ENCODE measurements at places on chromosomes 2 and 18.

DNA sequence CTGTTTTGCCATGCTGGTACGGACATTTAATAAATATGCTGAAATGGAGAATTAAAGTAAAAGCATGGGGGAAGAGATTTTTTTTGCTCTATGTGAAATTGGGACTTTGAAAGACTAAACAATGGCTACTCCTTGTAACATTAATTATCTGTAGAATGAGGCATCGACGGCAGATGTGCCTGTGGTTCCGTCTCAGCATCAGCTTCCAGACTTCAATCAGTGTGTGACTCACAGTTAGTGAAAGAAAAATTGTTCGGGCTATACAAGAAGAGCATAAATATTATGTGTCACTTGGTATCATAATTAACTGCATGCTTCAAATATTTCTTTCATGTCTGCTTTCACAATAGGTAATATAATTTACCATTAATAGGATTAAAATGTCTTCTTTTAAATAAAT is 117.0 kb upstream of the SMIM21 start:
- DNase-seq: no peak

- DNase-seq: no peak
Measured at GRCh38 chr18:48080546-48080945, 150.1 kb upstream of the SMAD2 start.

DNA sequence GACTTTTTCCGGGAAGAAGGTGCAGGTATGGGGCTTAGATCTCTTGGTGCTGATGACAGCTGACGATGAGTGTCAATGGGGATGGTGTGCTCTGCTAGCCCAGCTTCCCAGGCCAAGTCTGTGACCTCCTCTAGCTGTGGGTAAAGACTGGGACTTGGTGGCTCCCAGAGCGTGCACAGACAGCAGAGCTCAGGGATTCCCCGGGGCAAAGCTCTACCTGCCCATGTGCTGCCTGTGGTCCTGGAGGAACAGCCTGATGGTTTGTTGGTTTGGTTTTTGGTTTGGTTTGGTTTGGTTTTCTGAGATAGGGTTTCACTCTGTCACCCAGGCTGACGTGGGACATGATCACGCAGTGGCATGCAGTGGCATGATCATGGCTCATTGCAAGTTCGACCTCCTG is 19.2 kb downstream of the ATP6V1B1 start:
- DNase-seq: no peak

DNA sequence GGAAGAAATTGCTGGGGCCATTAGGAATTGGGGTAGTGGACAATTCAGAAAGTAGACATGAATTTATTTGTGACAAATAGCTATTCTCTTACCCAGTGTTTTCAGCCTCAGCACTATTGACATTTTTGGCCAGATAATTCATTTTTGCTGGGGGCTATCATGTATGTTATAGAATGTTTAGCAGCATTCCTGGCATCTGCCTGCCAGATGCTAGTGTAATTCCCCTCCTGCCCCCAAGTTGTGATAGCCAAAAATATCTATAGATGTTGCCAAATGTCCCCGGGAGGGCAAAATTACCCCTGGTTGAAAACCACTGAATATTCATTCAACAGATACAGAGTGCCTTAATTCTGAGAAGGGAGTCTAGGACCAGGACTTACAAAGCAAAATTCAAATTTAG is 183.6 kb downstream of the BABAM2 start:
- no peak for DNase-seq

DNA sequence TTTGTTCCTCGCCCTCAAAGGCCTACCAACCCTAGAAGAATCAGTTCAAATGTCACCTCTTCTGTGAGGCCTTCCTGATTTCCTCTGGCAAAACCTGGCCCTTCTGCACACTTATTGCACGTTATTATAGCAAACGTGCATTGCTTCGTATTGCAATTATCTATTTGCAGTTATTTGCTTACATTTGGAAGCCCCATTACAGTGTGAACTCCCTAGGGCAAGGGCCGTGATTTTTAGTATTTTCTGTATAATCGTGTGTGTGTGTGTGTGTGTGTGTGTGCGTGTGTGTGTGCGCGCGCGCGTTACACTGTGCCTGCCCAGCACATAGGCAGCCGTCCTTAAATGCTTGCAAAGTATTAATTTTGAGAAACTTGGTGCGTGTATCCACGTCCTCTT is 460 bp upstream of the SEMA4F start:
- no peak for DNase-seq

- no peak for DNase-seq
Measured at GRCh38 chr2:1047485-1047884, 96.8 kb downstream of the SNTG2 start.

GRCh38 chr2:206160125-206160806 is 571 bp downstream of the EEF1B2 start:
- DNase-seq: no peak

DNA sequence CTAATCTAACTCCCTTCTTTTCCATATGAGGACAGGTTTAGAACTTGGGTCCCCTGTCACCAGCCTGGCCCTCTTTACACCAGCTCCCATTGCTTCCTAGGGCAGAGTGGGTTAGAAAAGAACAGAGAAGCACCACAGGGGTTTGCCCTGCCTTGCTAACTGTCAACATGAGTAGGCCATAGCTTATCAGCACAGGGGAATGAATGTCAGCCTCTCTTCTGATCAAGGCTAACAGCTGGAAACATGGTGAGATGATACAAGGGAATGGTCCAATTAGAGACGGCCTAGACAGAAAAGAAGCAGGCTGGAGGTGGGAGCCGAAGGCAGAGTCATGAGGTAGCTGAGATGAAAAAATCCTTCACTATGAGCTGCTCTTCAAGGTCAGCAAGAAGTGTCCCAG is 189.4 kb upstream of the ACAA2 start:
- no peak for DNase-seq

GRCh38 chr2:205405194-205405593 is 277.1 kb upstream of the NRP2 start:
- no peak for DNase-seq

DNA sequence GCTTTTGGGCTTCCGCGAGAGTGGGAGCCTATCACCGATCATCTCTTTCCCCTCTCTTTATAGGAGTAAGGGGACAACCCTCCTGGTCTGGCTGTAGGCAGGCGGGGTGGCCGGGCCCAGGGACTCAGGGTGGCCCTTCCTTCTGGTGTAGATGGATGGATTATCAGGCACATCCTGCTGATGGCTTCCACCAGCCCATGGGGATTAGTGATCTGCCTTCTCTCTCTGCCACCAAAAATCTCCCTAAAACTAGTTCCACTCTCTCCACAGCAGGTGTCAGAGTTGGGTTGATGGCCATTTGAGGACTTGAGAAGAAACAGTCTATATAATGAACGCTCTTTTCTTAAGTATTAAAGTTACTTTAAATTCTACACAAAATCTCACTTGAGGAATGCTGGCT is 37.4 kb downstream of the NCK2 start:
- peak; percentile 12 for DNase-seq

DNA sequence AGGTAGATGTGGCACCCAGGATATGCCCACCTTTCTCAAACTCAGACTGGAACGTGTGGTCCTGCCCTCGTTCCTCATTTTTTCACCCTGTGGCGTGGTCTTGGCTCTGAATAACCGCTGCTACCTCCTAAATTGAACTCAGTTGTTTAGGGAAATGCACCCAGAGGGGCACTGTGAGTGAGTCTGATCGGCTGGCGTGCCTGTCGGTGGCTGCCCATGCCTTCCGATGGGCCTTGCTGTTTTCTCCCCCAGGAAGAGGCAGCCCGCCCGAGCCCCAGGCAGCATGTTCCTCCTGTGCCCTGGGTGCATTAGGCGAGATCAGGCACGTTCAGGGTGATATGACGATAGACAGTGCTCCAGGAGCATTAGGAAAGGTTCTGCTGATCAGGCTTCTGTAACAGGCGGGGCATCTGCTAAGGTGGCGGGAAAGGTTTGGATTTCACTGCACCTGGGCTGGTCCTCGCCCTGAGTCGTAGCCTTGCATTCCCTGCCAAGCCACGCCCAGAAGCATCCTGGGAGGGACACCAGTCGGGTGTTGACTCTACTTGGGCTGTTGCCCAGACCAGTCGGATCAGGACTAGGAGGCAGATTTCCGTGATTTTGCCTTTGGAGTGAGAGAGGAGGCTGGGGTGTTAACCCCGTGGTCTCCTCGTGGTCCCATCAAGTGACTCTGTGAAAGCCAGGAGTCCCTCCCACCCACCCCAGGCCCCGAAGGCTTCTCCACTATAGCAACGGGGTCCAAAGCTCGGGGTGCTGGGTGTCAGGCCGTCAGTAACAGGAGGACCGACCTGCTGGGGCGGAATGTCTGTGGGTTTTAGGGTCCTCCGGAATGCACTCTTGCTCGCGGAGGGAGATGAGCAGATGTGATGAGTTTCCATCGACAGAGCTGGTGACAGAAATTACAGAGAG is 75.1 kb downstream of the SH3BP4 start:
- DNase-seq: peak; percentile 97

GRCh38 chr2:27262379-27263286 is at the start of gene SLC30A3:
Gene SLC30A3, minus strand, starts transcription at chr2:27263047. Its CDS starts 141 bp downstream, at chr2:27262906.
- DNase-seq: no peak

DNA sequence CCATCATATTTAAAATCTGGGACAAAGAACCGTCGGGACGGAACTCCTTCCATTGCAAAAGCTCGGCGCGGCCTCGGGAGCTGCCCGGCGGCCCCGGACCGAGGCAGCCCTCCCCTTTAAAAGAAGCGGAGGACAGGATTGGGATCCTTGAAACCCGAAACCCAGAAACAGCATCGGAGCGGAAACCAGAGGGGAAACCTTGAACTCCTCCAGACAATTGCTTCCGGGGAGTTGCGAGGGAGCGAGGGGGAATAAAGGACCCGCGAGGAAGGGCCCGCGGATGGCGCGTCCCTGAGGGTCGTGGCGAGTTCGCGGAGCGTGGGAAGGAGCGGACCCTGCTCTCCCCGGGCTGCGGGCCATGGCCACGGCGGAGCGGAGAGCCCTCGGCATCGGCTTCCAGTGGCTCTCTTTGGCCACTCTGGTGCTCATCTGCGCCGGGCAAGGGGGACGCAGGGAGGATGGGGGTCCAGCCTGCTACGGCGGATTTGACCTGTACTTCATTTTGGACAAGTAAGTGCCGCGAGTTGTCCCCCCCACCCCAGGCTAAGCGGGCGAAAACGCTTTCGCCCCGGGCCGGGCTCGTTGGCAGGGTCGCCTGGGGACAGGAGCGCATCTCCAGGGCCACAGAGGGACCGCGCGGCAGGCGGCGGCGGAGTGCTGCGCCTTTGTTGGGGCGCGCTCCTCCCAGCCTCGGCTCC is at the start of gene ANTXR1:
Gene ANTXR1, plus strand, starts transcription at position 38 of the 698 bp plus-strand sequence. Its CDS starts 321 bp downstream, at position 359.
- no peak for DNase-seq

DNA sequence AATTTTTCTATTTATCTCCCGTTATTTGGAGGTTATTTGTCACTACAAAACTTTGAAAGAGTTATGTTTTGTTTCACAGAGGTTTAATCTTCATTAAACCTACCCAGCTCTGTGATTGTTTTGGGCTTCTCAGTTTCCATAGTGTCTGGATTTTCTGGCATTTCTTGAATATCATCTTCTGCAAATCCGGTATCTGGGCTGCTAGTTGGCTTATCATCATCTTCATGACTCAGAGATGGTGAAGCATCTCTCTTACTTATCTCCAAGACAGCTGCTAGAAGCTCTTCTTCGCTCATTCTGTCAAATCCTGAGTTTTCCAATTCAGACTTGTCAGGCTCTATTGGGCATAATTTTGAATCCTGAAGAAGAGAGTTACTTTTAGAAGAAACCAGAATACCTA is 55.6 kb downstream of the VIL1 start:
- DNase-seq: no peak

DNA sequence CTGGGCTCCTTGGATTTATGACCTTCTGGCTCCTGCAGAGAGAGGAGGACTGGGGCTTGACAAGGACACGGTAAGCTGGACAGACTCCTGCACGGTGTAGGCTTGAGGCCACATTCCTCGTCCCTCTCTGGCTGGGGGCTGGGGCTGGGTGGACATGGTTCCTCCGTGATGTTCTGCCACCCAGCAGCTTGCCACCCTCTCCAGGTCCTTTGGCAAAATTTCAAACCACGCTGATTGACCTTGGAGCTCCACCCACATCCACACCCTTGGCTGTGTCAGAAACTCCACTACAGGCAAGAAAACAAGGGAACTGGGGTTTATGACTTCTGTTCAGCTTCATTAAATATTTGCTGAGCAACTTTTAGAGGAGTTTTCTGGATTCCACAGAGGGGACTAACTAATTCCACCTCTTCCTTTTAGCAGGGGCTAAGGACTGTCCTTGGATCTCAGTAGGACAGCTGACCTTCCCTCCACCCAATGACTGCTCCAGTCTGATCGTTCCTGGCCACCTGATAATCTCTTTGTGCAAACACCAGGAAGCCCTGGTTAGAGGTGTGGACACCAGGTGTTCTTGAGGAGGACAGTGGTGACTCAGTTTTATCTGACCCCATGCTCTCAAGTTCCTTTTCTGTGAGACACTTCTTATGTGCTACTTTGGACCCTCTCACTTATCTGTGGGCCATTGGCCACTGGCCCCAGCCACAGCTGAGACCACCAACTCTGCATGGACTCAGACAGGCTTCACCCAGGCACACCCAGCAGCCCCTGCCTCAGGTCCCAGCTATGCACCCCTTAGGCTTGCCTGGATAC is 29.3 kb downstream of the GPR55 start:
- peak; percentile 43 for DNase-seq

- no peak for DNase-seq
Measured at GRCh38 chr2:119649364-119649917, 29.6 kb upstream of the TMEM177 start.

- DNase-seq: no peak
Measured at GRCh38 chr2:162060532-162060931, 13.5 kb downstream of the DPP4 start.

GRCh38 chr2:9846554-9846953 is 3.3 kb downstream of the TAF1B start:
- DNase-seq: no peak
